ENCODE measurements at places on chromosomes 3 and 15.

DNA sequence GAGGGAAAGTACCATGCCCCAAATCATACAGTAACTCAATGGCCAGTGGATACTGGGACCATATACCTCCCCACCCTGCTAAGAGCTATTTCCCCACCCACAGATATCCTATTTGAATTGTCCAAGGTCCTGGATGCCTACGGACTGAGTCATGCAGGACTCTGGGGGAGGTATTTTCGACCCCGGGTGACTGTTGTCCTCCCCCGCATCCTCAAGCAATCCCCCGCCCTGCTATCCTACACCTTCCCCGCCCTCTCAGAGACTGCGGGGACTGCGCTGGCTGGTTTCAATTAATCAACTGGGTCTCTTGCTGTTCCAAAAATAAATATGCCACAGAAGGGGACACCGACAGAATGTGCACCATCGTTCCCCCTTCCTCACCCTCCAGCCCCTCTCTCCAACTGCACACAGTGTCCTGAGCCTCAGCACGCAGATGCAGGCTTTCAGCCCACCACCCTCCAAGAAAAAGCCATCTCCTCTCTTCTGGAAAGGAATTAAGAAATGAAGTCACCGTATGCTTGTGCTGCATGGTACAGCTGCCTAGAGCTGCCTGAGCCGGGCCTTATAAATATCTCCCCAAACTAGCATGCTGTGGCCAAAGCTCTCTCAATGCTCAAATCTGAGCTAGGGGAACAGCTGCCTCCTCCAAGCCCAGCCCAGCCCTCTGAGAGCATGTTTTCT is 8.1 kb downstream of the CAV3 start:
- DNase-seq = no peak

DNA sequence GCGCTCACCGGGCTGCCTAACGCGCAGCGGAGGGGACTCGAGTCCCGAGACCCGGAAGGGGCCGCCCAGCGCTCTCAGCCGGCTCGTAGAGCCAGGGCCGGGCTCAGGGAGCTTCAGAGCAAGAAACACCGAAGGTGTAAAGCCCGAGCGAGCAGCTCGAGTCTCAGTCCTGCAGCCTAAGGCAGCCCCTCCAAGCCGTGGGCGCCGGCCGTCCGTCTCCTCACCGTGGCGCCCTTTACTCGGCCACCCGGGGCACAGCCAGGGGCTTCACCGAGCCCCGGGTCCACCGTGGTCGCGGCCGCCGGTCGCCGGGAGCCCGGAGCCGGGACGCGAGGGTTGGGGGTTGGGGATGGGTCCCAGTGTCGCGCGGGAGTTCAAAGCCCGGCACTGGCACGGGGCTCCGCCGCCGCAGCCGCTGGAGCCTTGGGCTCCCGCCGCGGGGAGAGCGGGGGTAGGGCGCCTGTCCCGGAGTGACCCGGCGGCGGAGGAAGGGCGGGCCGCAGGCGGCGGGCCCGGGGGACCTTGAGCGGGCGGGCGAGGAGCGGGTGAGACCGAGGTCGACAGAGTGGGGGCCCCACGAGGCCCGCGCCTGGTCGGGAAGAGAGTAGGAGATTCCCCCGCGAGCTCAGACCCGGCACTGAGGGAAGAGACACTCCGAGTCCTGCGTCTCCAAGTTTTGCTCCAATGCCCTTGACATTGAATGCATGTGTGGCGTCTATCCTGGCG is 26.9 kb upstream of the THRB start:
- no peak for DNase-seq

DNA sequence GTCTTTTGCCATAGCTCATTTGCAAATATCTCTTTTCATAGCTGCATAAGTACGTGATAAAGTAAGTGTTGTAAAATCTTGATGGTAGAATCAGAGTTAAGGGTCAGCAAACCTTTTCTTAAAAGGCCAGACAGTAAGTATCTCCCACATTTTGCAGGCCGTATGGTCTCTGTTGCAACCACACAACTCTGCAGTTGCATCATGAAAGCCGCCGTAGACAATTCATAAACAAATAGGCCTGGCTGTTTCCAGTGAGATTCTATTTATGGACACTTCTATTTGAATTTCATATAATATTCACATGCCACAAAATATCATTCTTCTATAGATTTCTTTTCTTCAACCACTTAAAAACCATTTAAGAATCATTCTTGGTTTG is 248.5 kb downstream of the TLE3 start:
- DNase-seq = no peak

DNA sequence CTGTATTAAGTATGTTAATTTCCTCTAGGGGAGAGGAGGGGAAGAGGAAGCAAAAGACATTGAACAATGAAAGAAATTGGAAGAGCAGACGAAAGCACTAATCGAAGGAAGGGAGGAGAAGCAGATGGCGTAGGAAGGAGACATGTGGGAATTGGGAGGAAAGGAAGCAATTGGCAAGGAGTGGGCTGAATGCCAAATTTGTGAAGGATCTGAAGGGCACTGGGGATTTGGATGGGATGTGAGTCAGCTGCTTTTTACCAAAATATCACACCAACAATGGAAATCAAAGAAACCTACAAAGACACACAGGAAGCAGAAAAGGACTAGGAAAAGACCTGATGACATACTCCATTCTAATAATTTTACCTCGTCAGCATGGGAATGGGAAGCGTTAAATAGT is 1029.8 kb downstream of the ROBO1 start:
- peak; percentile 88 for DNase-seq

- no peak for DNase-seq
These were observed 137.9 kb downstream of the NEO1 start for GRCh38 chr15:73190189-73190601.

GRCh38 chr3:64022451-64023186 is 675 bp downstream of the PSMD6 start:
- DNase-seq = no peak

GRCh38 chr3:130659911-130660310 is 86.7 kb downstream of the PIK3R4 start:
- DNase-seq = no peak

Measured in NCI-H2171 (cell line).